Psoas muscle (tissue), 8 donors: ENCODE measurements at places on chromosomes 16 and 17. TPM values are rescaled to one million over a fixed set of nuclear protein-coding genes. Genes with fewer than 3 reads are reported as not detected.
A peak's percentile ranks its signal among the peaks of the same experiment; 100 is the strongest.

GRCh38 chr16:49738832-49739231 is 117.1 kb downstream of the ZNF423 start:
- no peak for DNase-seq

GRCh38 chr17:75365009-75365930 is 40.2 kb downstream of the GRB2 start:
- no peak for DNase-seq

DNA sequence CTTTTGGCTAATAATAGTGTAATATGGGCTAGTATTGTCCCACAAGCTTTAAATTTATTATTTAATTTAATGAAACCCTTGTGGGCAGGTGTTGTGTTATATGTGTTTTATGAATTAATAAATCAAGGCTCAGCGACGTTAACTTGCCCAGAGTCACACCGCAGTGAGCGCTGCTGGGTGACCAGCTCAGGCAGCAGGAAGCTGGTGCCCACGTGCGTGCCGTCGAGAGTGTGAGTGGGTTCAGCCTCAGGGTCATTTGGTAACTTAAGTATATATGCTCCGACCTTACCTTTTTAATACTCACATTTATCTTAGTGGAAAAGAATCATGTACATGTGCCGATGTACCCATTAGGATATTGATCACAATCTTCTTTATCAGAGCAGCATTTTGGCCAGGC is 137.4 kb upstream of the CHMP6 start:
- DNase-seq = peak; percentile 41

The SLC13A2 gene
- not detected for polyA plus RNA-seq

- DNase-seq = no peak
Observed at GRCh38 chr16:5895137-5895536, 797.5 kb upstream of the EEF2KMT start.

DNA sequence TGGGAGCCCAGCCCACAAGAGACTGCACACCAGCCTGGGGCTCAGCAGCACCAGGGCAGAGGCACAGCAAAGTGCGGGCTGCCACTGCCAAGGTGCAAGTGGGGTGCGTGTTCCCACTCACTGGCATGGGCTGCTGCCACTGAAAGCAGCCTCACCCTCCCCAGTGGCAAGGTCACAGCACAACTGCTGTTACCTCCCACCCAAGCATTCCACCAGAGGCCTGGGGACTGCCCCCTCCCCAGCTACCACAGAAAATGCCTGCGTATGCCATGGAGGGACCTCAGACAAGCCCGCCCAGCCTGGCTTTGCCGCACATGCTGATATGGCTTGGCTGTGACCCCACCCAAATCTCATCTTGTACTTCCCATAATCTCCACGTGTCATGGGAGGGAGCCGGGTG is 33.1 kb downstream of the MEAK7 start:
- DNase-seq = no peak

GRCh38 chr16:53090591-53091411 is 36.0 kb downstream of the CHD9 start:
- DNase-seq = peak; percentile 97

DNA sequence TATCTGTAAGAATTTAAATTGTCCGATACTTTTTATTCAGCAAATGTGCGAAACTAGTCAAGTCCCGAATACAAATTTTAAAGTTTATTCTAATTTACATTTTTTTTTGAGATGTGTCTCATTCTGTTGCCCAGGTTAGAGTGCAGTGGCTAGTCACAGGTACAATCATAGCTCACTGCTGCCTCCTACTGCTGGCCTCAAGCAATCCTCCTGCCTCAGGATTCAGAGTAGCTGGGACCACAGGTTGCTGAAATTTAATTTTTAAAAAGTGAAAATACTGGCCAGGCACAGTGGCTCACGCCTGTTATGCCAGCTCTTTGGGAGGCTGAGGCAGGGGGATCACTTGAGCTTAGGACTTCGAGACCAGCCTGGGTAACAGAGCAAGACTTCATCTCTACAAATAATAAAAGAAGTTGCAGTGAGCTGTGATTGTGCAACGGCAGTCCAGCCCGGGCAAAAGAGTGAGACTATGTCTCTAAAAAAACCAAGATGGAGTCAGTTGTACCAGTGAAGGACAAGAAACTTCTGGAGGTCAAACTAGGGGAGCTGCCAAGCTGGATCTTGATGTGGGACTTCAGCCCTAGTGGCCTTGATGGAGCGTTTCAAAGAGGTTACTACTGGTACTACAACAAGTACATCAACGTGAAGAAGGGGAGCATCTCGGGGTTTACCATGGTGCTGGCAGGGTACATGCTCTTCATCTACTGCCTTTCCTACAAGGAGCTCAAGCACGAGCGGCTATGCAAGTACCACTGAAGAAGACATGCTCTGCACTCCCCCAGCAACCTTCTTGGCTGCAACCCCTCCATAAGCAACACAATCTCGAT is 5.6 kb downstream of the POLG2 start:
- no peak for DNase-seq

The PLEKHG4 gene
- 0.98 TPM for polyA plus RNA-seq
